Fibroblast of skin of right quadriceps (primary cell): ENCODE measurements at places on chromosomes 16 and 17.
A peak's percentile ranks its signal among the peaks of the same experiment; 100 is the strongest.

DNA sequence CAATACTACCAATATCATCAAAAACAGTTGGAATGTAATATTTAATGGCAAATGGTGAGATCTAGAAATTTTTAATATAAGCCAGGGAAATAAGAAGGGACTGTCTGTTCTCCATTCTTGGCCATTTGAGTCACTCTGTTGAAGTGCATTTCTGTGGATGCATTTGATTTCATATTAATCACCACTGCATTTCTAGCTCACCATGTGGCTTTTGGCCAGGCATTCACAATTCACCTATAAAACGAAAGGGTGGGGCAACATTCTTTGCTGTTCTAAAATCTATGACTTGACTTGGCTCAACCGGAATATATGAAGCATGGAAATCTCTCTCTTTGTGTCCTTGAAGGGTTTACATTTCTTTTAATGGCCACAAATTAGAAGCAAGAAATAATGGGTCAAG, 483.0 kb downstream of the SLC39A11 start:
- peak; percentile 67 for DNase-seq

DNA sequence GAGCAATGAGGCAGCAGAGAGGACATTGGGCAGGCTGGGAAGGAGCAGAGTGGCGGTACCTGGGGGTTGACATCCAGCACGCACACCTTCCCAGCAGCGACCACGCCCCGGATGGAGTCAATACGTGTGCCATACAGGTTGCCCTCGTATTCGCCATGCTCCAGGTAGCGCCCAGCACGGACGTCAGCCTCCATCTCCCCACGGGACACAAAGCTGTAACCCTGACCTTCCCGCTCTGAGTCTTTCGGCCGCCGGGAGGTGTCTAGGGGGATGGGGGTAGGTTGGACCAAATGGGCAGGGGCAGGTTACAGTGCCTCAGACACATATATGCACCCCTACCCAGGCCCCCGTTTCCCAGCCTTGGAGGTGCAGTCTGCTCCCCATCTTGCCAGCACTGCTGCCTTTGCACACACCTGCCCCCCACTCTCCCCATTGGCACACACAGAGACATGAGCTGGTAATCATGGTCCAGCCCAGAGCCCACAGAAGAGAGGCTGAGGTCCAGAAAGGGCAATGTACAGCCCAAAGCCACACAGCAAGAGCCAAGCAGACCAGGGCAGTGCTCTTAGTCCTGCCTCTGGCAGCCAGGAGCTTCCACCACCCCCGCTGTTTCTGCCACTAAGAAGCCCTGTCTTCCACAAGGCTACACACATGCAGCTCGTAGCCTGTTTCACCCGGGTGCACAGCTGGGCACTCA, 27.5 kb downstream of the MPP2 start:
- DNase-seq: no peak

- no peak for DNase-seq
Observed at GRCh38 chr16:81335669-81336068, 20.9 kb downstream of the GAN start.

- DNase-seq: peak; percentile 57
Observed at GRCh38 chr16:17345043-17345442, 125.7 kb downstream of the XYLT1 start.

- DNase-seq: peak; percentile 14
Observed at GRCh38 chr16:83143788-83144187, 517.0 kb downstream of the CDH13 start.
